ENCODE measurements at places on chromosomes 1 and 21. TPM values are rescaled to one million over a fixed set of nuclear protein-coding genes. Genes with fewer than 3 reads are reported as not detected.

Gene INSRR
- total RNA-seq: not detected

GRCh38 chr21:43302769-43303168 is 124.2 kb downstream of the SIK1 start:
- H3K36me3 ChIP-seq: no peaks in the 10 kb centered on the region
- peaks cover 35% of the 10 kb centered on the region for H3K4me1 ChIP-seq
- DNase-seq: no peak
- no peak overlapping the region for H3K27ac ChIP-seq
- H3K27me3 ChIP-seq: no peaks in the 10 kb centered on the region

GRCh38 chr1:117719004-117719403 is 113.2 kb downstream of the TENT5C start:
- no peak overlapping the region for H3K4me3 ChIP-seq
- H3K27me3 ChIP-seq: no peaks in the 10 kb centered on the region
- H3K4me1 ChIP-seq: no peaks in the 10 kb centered on the region
- DNase-seq: no peak
- no peaks in the 10 kb centered on the region for H3K36me3 ChIP-seq

DNA sequence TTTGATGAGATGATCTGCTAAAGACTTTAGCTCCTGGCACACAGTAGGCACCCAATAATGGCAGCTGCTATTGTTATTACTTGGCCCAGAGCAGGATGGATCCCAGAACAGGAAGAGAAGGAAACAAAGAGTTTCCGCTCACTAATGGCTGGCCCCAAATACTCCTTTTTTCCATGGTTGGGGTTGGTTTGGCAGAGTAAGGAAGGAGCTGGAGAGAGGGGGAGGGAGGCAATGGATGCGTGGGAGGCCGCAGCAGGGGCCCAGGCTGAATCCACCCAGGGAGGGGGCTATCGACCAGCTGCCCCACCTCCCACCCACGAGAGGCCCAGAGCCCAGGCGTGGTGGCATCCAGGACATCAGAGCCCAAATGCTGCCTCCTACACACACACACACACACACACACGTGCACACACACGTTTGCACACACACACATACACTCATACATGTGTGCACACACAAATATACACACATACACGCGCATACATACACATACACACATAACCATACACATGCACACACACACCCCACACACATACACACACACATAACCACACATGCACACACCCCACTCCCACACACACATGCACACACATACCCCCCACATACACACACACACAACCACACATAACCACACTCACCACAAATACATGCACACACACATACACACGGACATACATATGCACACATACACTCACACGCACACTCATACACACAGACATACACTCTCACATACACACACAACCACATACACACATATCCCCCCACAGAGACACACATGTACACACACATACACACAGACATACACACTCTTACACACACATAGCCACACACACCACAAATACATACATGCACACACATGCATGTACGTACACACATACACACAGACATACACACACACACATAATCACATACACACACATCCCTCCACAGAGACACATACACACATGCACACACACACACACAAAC is 25.2 kb downstream of the C1QB start:
- no peaks in the 10 kb centered on the region for H3K36me3 ChIP-seq
- H3K27ac ChIP-seq: no peak overlapping the region
- no peak for DNase-seq
- H3K27me3 ChIP-seq: no peaks in the 10 kb centered on the region
- H3K4me1 ChIP-seq: no peaks in the 10 kb centered on the region
- no peak overlapping the region for H3K4me3 ChIP-seq

DNA sequence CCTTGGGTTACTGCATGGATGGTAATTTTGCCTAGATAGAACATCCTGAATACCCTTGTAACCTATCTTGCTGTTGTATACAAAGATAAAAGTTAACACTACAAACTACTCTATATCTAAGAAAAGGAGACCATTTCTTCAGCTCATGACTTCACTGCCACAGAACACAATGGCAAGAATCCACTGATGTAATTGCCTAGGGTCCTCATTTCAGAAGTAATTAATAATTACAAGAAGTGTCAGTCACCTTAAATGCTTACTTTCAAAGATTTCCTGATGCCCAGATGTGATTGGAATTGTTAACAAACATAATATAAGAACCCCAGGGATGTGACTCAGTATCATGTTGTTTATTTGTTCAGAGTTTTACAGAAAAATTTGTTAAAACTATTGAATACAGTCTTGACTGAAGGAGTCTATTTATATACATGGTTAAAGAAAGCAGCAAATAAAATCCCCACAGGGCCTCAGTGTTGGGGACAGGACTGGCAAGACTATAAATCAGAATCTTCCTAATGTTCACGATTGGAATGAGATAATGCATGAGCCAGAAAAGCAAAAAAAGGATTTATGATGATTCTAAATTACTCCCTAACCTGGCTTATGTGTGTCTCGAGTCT is 83.9 kb downstream of the CRB1 start:
- no peak for DNase-seq
- H3K27me3 ChIP-seq: no peaks in the 10 kb centered on the region

Gene TMPRSS3
- total RNA-seq: not detected

DNA sequence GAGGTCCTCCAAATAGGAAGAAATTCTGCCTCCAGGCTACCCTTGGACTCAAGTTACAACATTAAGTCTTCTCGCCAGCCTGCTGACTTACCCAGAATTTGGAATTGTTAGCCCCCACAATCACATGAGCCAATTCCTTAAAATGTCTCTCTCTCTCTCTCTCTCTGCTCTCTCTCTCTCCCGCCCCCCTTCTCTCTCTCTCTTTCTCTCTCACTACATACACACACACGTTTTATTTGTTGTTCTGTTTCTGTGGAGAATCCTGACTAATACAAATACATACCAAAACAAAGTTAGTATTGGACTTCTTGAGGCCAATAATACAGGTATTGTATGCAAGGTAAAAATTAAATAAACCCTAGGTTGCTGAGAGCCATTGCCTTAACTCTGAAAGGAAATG is 72.1 kb downstream of the TNFSF18 start:
- H3K27ac ChIP-seq: no peak overlapping the region
- H3K4me3 ChIP-seq: no peak overlapping the region
- no peaks in the 10 kb centered on the region for H3K27me3 ChIP-seq

Gene C1orf226
- 3.9 TPM for total RNA-seq

Data from esophagus squamous epithelium (tissue), 5 donors.